HS-27A (cell line): ENCODE measurements at places on chromosomes 2 and 18.

DNA sequence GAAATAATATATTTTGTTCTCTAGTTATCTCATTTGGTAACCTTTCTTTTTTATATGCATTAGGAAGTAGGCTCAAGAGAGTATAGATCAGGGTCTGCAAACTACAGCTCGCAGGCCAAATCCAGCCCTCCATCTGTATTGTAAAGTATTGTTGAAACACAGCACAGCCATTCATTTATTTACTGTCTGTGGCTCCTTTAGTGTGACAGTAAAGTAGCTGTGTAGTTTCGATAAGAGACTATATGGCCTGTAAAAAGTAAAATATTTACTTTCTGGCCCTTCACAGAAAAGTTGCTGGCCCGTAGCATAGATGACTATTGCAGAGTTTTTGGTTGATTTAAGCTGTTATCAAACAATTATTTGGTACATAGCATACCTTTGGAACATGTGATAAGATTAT, 67.6 kb downstream of the MIB1 start:
- DNase-seq, result no peak

DNA sequence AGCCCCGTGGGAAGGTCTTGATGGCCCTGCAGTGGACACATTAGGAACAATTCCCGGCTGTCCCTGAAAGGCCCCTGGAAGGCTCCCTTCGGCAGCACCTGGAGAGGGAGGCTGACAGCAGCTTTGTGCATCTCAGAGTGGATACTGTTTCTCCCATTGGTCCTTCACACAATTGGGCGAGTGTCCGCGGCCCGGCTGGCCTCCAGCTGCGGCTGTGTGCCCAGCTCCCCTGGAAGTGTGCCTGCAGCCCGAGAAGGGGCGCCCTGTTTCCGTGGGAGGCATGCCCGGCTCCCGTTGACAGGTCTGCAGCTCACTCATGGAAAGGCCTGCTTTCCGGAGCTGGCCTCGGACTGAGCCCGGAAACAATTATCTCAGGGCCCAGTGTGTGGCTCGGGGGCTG, 103.7 kb downstream of the LPIN1 start:
- no peak for DNase-seq

DNA sequence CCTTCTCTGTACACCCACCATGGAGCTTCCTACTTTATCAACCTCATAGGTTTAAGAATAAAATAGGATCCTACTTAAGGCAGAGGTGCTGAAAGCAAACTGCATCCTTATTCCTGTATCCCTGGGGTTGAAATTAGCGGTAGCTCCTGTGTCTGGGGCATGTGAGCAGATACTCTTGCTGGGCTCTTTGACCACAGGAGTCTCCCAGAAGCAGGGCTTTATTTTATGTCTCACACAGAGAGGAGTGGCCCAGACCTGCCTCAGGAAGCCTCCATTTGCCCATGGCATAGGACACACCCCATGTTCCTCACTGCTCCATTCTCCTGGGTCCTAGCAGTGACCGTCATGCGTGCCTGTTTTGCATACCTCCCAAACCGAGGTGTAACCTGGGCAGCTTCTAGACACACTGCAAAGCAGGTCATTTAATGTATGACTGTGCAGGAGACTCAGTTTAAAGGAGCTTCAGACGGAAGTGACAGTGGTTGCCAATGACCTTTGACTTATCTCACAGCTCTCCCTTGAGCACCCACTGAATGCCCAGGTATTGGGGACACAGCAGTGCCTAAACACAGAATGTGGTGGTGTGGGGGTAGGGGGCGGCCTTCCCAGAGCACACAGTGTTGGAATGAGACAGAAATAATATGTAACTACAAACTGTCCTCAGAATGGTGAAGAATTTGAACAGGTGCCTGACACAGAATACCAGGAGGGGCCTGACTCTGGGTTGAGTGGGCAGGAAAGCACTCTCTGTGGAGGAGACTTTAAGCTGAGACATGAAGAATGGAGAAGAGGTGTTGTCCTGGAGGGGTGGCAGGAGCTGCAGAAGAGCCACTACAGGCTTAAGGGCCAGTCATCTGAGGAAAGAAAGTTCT, 3.7 kb downstream of the TMEM37 start:
- DNase-seq, result no peak

DNA sequence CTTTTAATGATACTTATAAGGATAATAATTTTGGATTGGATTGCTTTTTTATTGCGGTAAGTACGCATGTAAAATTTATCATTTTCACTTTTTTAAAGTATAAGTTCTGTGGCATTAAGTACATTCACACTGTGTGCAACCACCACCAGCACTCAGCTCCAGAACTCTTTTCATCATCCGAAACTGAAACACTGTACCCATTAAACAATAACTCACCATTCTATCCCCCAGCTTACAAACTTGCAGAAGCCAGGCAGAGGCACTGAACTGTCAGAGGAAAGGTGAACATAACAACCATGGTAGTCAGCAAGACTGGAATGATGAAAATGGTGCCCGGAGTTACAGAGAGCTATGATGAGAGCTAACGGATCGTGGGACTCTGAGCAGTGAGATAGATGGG, 465.9 kb downstream of the ADCYAP1 start:
- no peak for DNase-seq

DNA sequence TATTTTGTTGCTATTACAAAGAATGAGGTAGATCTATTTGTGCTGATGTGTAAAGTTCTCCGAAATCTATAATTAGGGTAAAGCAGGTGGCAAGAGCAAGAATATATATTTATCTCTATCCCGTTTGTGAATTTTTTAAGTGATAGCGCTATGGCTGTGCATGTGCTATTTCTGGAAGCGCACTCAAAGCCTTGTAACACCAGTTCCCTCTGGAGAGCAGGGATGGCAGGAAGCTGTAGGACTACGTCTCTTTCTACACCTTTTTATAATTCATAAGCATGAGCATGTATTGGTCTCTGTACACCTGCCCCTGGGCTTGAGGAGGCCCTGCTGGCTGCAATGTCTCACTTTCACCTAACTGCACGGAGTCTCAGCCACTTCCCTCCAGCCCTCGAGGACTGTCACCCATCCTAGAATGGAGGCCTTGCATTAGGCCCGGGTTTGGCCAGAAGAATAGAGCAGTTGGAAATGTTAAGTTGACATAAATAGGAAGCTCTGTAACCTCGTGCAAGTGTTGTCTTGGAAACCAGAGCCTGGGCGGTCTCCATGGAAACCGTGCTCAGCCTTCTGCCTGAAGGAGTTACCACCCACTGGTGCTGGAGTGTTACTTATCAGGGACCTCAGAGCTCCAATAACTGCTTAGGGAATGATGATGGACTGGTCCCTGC, 20.9 kb downstream of the ITM2C start:
- no peak for DNase-seq
